ENCODE measurements at places on chromosomes 12 and 14. TPM values are rescaled to one million over a fixed set of nuclear protein-coding genes. Genes with fewer than 3 reads are reported as not detected.

The GNS gene
- 101 TPM for total RNA-seq

The KRT72 gene
- not detected for total RNA-seq

The RAN gene
- total RNA-seq = 253 TPM

The CLEC14A gene
- 32.0 TPM for total RNA-seq

The SMCO3 gene
- total RNA-seq = 0.30 TPM

The DCAF4 gene
- 7.9 TPM for total RNA-seq

The PAWR gene
- total RNA-seq = 11.8 TPM

The FGD6 gene
- 22.2 TPM for total RNA-seq

The LRRC23 gene
- 9.4 TPM for total RNA-seq

The ACVRL1 gene
- 49.6 TPM for total RNA-seq

The CARMIL3 gene
- 0.08 TPM for total RNA-seq

- DNase-seq = no peak
These were observed 514.0 kb downstream of the FUT8 start for GRCh38 chr14:65926504-65926903.

GRCh38 chr14:92607702-92608429 lies 94.3 kb downstream of the RIN3 start:
- DNase-seq = no peak

- DNase-seq = no peak
These were observed 28.9 kb downstream of the LRRC74A start for GRCh38 chr14:76855066-76855465.

- DNase-seq = no peak
These were observed 76.3 kb upstream of the FUT8 start for GRCh38 chr14:65336191-65336591.

DNA sequence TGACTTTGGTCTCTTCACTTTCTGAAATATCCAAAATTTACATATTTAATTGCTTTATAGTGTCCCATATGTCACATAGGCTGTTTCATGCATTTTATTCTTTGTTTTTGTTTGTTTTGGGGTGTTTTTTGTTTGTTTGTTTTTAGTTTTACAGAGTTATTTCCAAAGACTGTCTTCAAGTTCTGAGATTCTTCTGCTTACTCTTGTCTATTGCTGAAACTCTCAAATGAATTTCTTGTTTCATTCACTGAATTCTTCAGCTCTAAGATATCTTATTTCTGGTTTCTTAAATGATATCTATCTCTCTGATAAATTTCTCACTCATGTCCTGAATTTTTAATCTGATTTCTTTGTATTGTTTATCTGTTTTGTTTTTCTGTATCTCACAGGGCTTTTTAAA lies 412.0 kb upstream of the ATP2B1 start:
- DNase-seq = no peak

DNA sequence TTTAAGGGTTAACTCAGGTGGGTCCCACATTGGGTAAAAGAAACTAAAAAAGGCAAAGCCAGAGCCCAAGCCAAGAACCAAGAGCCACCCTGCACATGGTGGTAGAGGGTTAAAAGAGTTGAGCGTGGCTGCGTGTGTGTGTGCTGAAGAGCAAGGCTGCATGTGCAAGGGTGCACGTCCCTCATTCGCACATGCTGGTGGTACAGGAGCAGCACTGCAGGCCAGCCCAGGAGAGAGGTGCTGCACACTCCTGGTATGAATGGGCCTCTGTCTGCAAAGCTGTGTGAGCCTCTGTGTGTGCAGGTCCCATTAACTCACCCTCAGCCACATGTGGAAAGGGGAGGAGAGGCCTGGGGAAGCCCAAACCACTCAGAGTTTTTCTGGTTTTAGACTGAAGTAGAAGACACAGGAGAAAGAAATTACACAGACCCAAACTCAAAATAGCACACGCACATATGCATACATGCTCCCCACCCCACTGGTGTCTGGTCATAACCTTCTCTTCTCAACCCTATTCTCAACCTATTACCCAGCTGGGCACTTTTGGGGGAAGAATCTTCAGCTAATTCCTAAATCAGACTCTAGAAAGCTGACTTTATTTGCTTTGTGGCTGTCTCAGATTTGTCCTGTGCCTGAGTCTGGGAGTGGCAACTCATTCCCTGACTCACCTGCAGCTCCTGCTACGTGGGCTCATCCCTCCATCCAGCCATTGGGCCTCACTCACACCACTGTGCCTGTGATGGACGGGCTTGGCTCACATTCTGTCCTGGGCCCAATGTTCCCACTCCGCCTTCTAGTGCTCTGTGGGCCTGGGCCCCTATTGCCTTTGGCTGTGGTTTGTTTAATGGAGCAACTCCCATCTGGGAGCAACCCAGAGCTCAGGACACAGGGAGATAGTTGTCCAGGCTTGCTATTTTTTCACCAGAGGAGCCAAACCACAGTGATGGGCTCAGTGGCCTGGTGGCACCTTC lies 30.8 kb upstream of the COL2A1 start:
- DNase-seq = no peak

GRCh38 chr14:90555126-90556011 lies 158.5 kb downstream of the CALM1 start:
- no peak for DNase-seq

DNA sequence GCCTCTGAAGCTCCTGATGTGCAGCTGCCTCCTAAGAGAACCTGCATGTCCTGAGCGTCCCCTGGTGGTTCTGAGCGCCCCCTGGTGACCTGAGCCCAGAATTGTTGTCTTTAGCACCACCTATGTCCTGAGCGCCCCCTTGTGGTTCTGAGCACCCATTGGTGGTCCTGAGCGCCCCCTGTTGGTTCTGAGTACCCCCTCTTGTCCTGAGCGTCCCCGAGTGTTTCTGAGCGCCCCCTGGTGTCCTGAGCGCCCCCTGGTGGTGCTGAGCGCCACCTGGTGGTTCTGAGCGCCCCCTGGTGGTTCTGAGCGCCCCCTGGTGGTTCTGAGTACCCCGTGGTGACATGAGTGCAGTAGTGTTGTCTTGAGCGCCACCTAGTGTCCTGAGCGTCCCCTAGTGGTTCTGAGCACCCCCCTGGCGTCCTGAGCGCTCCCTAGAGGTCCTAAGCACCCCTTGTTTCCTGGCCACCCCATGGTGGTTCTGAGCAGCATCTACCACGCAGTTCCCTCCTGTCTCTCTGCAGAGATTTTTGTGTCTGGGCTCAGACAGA lies 782.5 kb downstream of the TMEM121 start:
- DNase-seq = no peak

DNA sequence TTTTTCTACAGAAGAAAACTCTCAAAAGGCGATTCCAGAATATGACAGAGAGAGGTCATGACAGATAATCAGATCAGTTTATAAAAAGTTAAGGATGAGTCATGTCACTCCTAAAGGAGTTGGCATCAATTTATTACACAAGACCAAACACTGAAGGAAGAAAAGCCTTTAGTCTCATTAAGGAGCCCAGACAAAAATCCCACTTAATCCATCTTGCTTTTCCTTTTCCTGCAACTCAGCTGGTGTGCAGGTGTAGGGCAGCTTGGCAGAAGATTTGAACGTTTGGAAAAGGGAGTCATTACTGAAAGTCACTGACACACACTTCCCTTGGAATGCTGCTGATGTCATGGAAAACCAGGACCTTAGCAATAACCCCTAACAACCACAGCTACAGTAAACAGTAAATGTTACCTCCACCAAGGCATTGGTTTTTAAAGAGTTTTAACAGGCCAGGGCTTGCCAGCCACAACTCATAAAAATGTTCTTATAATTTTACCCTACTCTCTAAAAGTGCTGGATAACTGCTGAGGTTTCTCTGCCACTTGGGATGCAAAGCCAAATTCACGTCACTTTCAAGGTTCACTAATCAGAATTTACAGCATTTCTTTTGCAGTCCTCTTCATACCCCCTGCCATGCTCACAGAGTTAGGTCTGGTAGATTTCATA lies 320.6 kb downstream of the RAD51B start:
- no peak for DNase-seq

DNA sequence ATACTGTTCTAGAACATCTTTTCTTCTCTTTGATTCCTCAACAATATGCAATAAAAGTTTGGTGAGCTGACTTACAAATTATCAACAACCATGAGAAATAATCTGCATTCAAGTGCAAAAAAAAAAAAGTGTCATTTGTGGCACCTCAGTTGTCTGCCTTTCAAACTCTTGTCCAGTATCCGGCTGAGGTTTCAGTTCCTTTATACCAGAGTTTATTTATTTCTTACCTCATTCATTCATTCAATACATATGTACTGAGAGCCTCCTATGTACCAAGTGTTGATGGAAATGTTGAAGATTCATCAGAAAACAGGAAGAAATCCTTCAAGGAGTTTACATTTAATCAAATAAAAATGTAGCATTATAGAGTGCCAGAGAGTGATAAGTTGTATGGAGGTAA lies 484.1 kb downstream of the RMST start:
- no peak for DNase-seq

GRCh38 chr12:52370926-52371608 lies 3.8 kb upstream of the KRT85 start:
- DNase-seq = peak; percentile 54

DNA sequence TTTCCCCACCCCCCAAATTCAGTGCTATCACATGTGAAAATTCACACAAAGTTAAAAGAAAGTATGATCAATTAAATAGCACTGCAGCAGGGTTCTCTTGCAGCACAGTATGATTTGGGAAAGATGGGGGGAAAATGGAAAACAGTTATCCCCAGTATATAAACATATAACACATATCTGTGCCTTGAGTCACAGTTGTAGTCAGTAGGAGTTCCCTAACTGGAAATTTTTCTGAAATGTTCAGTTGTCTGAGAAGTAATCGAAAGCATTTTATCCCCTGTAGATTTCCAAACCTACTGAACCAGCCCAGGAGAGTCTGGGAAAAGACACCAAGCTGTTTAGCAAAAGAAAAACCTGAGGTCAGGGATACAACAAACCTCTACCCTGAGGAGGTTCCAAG lies 47.0 kb downstream of the C12orf50 start:
- no peak for DNase-seq

DNA sequence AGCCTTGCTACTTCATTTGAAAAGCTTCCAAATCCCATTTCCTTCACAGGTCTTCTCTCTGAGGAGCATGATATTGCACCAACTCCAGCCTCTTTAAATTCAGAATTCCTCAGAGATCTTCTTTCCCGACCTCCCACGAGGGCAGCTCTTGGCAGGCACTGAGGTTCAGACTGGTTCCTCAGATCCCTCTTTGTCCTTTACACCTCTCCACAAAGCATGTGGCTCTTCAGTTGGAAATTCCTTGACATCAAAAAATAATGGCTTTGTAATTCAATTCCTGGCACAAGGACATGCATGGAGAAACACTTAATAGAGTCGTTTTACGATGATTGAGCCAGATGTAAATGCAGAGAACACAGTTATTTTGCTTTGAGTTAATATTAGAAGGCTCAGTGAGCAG lies 63.2 kb upstream of the TMX1 start:
- no peak for DNase-seq

DNA sequence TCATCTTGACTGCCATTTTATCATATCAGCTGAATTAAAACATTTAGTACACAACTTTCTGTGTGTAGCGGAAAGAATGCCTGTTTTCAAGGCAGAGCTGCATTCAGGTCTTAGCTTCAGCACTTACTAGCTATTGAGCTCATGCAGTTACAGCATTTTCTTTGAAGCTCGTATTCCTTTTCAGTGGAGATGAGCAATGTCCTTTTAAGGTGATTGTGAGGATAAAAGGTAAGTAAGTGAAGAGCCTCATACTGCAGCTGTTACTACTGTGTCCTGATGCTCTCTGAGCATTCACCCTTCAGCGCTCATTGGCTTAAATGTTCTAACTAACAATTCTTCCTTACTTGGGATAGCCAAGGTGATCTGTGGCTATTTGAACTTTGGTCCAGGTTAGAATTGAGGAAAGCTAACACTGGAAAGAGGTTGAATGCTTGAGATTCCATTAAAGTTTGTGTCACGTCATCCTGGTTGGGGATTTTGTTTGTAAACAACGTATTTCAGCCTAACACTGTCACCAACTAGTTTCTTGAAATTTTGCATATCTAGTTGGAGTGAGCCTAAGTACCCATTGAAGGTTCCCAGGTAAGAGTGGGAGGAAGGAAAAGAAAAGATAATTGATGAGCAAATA lies 71.4 kb downstream of the PAPOLA start:
- DNase-seq = no peak

GRCh38 chr14:103628221-103628683 lies 759 bp upstream of the KLC1 start:
- peak; percentile 91 for DNase-seq

- DNase-seq = peak; percentile 83
These were observed at the start of gene ASIC1 for GRCh38 chr12:50057000-50057841. Gene ASIC1 (plus strand): TSS chr12:50057596. CDS start chr12:50058767, 1,171 bp downstream.

GRCh38 chr12:123076604-123077297 lies 74.1 kb downstream of the PITPNM2 start:
- DNase-seq = no peak

DNA sequence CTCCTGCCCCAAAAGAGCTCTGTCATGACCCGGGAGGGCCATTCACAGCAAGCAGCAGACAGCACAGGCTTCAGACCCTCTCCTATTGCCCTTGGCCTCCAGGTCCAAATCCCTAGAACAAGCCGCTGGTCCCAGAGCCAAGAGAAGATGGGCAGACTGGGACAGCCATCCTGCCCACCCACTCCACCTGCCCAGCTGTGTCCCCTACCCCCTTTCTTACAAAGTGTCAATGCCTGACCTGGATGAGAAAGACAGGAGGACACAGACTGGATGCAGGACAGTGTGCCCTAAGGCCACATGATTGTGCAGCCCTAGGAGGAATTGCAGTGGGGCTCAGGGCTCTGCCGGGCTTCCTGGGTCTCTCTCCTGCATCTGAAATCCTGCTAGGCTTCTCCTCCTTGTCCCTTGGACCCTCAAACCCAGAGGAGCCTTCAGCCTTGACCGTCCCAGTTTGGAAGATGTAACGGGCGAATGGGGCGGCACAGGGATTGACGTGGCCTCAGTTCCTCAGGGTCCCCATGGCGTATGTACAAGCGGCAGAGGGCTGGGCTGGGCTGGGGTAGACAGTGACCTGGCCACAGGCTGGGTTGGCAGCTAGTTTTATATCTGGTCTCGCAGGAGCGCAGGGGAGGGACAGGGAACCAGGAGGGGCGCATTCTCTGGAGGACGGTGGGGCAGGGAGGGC lies 27.1 kb upstream of the BCDIN3D start:
- DNase-seq = no peak

- DNase-seq = no peak
These were observed 377.9 kb upstream of the RGS6 start for GRCh38 chr14:71554323-71554722.

DNA sequence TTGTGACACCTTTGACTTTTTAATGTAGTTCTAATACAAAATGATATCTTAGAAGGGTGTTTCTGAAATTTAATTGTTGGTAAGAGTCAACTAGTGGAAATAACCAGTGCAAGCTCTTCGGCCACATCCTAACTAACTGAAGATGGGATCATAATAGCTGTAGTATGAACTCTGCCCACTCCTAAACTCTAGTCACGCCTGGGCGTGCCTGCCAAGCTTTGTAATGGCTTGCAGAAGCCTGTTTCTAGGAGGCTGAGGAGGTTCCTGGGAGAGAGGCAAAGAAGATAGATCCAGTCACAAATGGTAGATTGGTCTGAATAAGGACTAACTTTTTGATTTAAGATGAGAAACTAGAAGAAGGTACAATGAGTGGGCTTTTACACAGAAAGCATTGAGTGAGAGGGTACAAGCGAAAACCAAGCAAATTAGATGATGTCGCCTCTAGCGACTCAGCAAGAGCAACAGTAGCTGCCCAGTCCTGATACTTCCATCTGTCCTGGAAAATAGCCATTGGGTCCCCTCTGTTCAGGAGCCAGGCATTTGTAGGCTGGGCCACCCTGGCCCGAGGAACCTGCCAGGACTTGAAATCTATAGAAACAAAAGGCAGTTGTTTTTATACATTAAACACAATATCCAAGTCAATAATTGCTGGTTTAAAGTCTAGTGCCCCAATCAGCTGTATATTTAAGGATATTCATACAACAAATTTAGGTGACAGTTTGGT lies 148.8 kb downstream of the SLC38A4 start:
- DNase-seq = peak; percentile 55

GRCh38 chr12:58368001-58368400 lies 426.6 kb downstream of the ATP23 start:
- DNase-seq = no peak

- DNase-seq = no peak
These were observed 1.9 kb downstream of the TMTC3 start for GRCh38 chr12:88144037-88144436.
